Activated gamma-delta T cell treated with Interleukin-2 at 50 U/mL for 16 hours (primary cell): ENCODE measurements at places on chromosomes 6 and 20.

DNA sequence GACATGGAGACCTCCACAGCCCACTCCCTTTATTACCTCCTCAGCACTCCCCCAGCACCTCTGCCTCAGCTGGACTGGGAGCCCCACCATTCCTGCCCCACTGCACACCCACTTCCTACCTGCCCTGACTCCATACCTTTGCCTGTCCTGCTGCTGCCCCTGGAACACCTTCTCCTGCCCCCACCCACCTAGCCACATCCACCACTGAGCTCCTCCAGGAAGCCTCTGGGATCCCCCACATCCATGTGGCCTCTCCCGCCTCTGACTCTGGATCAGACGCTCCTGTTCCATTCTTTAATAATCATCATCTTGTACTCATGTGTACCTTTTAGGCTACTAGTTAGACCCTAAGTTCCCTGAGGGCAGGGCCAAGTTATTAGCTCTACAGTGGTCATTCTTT, 2.2 kb upstream of the SDCBP2 start:
- no peak for DNase-seq

- DNase-seq, result no peak
These were observed 65.0 kb upstream of the VSTM2L start for GRCh38 chr20:37837924-37838323.

GRCh38 chr20:986733-987355, 15.3 kb downstream of the RSPO4 start:
- no peak for DNase-seq

DNA sequence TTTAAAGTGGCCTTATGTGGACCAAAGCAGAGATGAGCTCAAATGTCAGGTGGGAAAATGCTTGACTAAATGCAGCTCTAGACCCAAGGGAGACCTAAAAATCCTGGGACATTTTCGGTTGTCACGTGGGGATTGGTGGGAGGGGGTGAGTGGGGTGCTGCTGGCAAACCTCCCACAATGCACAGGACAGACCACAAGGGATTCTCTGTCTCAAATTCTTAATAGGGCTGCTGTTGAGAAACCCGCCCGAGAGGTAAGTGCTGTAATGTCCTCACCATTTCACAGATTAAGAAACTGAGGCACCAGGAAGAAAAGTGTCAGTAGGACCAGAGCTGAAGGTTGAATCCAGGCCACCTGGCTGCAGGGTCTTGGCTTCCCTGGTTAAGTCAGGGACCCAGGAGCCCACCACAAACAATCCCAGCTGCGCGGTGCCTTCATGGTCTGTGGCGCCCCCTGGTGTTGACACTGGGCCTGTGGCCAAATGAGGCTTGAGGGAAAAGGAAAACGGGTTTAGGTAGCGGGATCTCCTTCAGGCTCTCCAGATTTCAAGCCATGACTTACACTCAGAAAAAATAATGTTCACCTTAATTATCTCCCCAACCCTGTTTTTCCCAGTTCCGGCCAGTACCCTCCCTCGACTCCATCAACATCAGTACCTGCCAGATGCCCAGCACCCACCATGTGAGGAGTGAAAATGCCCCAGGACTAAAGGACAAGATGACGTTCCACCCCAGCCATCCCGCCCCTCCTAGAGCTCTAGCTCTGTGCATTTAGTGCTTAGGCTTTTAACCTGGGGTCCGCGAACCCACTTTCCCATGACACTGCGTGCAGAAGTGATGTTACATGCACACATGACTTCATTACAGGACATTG, 7.2 kb downstream of the HLA-G start:
- DNase-seq, result peak; percentile 54

GRCh38 chr20:13749811-13750210, 34.9 kb downstream of the ESF1 start:
- DNase-seq, result no peak

DNA sequence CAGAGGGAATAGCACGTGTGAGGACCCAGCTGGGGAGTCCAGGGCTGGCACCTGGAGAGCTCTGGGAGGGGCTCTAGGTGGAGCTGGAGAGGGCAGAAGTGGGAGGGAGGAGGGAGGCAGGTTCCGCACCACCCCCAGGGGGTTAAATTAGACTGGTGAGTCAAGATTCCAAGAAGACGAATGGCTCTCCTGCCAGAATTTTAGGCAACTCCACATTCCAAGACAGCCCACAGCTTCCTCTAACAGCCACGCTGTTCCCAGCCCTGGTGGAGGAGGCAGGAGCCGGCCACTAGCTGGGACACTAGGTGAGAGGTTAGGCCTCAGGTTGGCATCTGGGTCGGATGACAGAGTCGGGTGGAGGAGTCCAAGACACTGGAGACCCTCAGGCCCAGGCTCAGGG, 60.2 kb downstream of the TFAP2C start:
- no peak for DNase-seq

GRCh38 chr6:56890683-56891429, 64.1 kb upstream of the BEND6 start:
- no peak for DNase-seq

DNA sequence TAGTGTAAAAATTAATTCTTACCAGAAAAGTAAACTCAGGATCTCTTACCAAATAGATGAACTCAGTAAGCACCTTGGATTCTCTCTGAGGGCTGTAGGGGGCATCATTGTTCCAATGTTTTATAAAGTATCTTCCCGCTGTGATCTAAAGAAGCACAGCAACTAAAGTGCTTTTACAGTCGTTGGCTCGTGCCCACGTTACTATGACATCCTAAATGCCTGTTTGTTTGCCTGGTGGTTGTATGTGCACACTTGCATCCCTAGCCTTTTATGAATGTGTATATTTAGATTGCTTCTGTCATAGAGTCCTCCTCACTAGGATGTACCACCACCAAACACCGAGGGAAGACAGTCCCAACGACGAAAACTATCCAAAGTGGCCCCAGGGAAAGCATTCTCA, 34.5 kb downstream of the SLX4IP start:
- DNase-seq, result no peak

DNA sequence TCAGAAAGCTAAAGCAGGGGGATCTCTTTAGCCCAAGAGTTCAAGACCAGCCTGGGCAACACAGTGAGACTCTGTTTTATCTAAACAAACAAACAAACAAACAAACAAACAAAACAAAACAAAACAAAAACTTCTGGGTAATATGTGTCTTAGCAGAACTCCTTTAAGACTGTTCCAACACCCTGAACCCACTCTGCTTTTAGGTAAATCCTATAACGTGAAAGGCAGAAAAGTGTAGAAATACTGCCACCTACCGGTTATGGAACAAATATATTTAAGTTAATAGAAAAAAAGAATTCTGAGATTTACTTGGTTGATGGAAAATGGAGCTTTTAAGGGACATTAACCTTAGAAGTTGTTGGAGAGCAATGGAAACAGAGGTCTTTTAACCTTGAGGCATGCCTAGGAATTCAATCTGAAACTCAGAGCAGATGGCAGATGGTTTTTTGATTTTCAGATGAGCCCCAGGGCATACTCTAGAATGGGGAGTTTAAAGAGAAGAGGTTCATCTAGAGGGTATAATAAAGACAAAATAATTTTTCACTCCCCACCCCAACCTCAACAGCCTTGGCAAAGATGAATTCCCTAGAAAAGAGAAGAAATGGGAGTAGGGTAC, 38.5 kb downstream of the SOD2 start:
- no peak for DNase-seq
